Stimulated activated CD4-positive, alpha-beta T cell treated with anti-CD3 and anti-CD28 coated beads, Interleukin-15, amount 100 ng/mL, for 48 hours (primary cell): ENCODE measurements at places on chromosomes 2 and 18.

- DNase-seq, result no peak
Measured at GRCh38 chr2:229137639-229138038, 133.4 kb downstream of the PID1 start.

DNA sequence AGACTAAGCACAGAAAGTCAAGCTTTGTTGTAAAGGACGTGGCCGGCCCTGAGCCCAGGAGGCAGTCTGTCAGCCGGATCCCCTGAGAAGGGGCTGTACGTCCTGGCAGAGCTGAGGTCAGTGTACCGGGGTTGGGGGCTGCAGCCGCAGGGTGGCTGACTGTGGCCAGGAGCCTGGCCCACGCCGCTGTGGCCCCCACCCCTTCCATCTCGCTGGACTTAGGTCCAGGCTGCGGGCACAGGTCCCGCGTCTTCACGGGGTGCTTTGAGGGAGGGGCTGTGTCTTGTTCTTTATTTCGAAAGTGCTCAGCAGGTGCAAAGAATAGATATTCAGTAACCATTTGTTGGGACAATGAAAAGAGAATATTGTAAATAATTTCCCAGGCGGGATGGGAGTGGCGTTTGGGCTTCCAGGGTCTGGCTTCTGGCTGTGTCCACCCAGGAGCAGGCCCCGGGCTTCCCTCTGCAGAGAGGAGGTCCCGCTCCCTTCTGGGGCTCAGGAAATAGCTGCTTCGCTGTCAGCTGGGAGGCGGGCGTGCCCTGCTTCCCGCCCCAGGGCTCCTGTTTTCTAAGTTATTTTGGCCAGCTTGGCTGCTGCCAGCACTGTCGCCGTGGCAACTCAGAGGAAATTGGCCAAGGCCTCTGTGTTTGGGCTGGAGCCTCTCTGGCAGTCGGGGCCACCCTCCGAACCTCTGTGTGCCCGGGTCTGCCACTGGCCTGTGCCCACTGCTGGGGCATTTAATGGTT is 7.4 kb downstream of the NFATC1 start:
- no peak for DNase-seq

- DNase-seq, result no peak
Measured at GRCh38 chr2:203462308-203462707, 72.8 kb downstream of the RAPH1 start.

- no peak for DNase-seq
Measured at GRCh38 chr18:58662118-58662517, 9.1 kb upstream of the MALT1 start.

- DNase-seq, result no peak
Measured at GRCh38 chr2:61436092-61436491, 34.8 kb downstream of the USP34 start.

- DNase-seq, result no peak
Measured at GRCh38 chr18:55381277-55381676, 206.7 kb downstream of the TCF4 start.

DNA sequence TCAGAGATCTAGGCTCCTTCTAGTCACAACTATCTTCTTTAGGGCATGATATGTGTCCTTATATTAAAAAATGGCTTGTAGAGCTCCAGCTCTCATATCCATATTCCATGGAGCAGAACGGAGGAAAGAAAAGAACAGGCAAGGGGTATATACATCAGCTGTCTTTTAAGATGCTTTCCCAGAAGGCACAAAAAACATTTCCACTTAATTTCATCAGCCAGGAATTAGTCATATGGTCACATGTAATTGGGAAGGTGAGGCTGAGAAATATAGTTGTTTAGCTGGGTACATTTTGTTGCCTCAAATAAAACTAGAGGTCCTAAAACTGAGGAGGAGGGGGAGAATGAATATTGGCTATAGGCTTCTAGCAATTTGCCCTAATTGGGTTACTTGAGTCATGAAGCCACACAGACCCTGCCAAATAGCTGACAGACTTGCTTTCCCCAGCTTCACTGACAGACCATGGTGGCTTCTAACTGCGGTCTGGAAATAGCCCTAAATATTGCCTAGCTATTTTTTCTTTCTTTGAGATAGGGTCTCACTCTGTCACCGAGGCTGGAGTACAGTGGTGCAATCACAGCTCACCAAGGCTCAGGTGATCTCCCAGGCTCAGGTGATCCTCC is 20.0 kb downstream of the MAIP1 start:
- DNase-seq, result no peak

GRCh38 chr18:56825321-56825720 is 174.2 kb downstream of the WDR7 start:
- DNase-seq, result no peak

- no peak for DNase-seq
Measured at GRCh38 chr18:3466045-3466444, 16.1 kb downstream of the TGIF1 start.

- no peak for DNase-seq
Measured at GRCh38 chr2:170820757-170821530, 4.3 kb downstream of the GAD1 start.

GRCh38 chr18:63508596-63508995 is 31.8 kb downstream of the SERPINB5 start:
- DNase-seq, result no peak

GRCh38 chr18:8257851-8258434 is 351.3 kb upstream of the RAB12 start:
- DNase-seq, result no peak

DNA sequence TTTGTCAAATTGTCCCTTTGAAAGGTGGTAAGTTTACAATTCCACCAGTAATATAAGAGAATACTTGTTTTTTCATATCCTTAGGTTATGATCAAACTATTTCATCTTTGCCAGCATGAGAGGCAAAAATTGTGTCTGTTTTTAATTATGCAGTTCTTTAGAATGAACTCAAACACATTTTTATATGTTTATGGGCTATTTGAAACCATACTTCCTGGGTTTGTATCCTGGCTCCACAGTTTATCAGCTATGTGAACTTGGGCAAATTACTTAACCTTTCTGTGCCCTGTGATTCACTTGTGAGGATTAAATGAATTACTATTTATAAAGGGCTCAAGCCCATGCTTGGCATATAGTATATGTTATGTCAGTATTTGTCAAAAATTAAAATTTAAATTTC is 109.4 kb downstream of the TANC1 start:
- no peak for DNase-seq

DNA sequence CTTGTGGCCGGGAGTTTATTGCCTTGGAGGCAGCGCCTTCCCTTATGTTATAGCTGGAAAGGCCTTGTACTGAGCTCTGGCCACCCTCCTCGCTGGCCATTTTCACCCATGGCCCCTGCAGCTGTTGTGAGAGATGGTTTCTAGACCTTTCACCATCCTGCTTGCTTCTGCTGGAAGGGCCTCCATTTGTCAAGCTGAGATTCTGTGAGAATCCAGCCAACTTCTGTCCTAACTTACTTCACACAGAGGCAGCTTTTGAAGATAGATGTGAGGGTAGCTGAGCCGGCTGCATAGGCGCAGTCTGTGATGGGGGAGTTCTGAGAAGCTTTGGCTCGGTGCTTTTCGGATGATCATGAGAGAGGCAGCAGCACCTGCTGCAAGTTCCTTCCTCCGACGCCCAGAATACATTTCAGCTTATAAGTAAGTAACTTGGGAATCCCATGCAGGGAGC is 8.7 kb downstream of the CTIF start:
- no peak for DNase-seq
